Forelimb muscle (tissue), 1 donor: ENCODE measurements at places on chromosomes 16 and 17. TPM values are rescaled to one million over a fixed set of nuclear protein-coding genes. Genes with fewer than 3 reads are reported as not detected.
A peak's percentile ranks its signal among the peaks of the same experiment; 100 is the strongest.

ASIC2 gene
- polyA plus RNA-seq: 0.32 TPM

FNDC8 gene
- polyA plus RNA-seq: 0.11 TPM

TNS4 gene
- not detected for polyA plus RNA-seq

NAA38 gene
- 54.2 TPM for polyA plus RNA-seq

KRTAP4-3 gene
- polyA plus RNA-seq: not detected

GRB7 gene
- 0.51 TPM for polyA plus RNA-seq

SLFN13 gene
- polyA plus RNA-seq: 4.3 TPM

PYCARD gene
- polyA plus RNA-seq: 4.8 TPM

BIRC5 gene
- polyA plus RNA-seq: 12.2 TPM

SLC6A2 gene
- 2.1 TPM for polyA plus RNA-seq

FOXJ1 gene
- polyA plus RNA-seq: 0.05 TPM

- no peak for DNase-seq
Observed at GRCh38 chr16:4747906-4748681, 13.8 kb downstream of the DNAAF8 start.

DNA sequence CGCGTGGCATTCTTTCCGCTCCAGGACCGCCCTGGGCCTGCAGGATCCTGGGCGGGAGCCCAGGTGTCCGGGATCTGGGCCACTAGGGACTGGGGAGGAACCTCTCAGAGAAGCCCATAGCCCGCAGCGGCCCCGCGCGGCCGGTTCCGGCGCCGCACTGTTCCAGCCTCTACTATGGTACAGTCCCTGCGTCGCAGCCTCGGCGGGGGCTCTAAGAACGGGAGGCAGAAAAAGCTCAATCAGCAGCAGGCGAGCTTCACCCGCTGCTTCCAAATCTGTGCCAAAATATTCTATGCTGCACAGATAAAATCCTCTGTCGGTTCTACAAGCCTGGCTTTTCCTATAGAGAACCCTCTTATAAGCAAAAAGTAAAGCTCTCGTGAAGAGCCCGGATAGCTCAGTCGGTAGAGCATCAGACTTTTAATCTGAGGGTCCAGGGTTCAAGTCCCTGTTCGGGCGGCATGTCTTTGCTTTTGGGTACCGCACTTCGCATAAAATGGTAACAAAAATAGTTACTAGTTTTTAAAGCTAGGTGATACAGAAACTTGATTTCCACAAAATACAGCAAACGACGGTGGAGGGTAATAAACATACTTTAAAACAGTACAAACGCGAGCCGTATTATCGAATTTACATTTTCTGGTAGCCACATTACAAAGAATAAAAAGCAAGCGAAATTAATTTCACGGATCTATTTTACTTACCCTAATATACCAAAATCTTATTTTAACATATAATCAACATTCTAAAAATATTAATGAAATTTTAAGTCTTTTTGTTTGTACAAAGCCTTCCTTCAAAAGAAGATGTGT is 661 bp upstream of the ALOXE3 start:
- no peak for DNase-seq

DNA sequence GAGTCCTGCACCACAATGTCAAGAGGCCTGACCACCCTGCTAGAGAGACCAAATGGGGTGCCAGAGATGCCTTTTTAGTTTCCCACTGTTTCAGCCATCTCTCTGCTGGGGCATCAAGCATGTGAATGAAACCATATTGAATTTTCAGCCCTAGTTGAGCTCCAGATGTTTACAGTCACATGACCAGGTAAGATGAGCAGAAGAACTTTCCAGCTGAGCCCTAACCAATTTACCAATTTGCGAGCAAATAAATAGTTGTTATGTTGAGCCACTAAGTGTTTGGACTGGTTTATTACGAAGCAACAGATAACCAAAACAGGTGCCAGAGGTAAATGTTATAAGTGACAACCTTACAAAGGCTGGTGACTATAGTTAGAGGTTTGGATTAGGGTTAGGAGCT is 209.1 kb upstream of the CCL2 start:
- DNase-seq: no peak

- no peak for DNase-seq
Observed at GRCh38 chr16:8874388-8874787, 5.6 kb upstream of the CARHSP1 start.

DNA sequence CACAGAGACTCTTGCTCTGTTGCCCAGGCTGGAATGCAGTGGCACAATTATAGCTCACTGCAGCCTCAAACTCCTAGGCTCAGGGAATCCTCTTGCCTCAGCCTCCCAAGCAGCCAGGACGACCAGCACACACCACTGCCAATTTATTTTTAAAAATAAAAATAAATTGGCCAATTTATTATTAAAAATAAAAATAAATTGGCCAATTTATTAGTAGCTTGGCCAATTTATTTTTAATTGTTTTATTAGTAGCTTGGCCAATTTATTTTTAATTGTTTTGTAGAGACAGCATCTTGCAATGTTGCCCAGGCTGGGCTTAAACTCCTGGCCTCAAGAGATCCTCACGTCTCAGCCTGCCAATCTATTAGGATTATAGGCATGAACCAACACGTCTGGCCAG is 184.3 kb downstream of the FTO start:
- DNase-seq: no peak

GRCh38 chr16:56134790-56135189 is 56.5 kb upstream of the GNAO1 start:
- DNase-seq: no peak

- DNase-seq: no peak
Observed at GRCh38 chr17:20999044-20999573, 43.7 kb downstream of the USP22 start.

- DNase-seq: no peak
Observed at GRCh38 chr16:72983241-72983640, 64.7 kb downstream of the ZFHX3 start.

DNA sequence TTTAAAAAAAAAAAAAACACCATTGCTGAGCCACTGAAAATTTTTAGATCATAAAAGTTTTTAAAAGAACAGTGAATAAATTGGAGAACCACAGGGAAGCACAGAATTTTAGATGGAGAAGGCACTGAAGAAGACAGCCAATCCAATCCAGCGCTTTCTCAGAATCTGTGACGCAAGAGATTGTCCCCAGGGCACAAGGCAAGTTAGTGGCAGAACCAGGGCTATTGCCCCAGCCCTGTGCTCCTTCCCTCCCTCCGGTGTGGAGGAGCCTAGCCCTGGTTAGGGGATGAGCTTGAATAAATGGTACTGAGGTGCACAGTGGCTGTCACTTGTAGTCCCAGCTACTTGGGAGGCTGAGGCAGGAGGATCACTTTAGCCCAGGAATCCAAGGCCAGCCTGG is 108.3 kb downstream of the ZNF423 start:
- DNase-seq: no peak

- no peak for DNase-seq
Observed at GRCh38 chr16:53131363-53132071, 76.7 kb downstream of the CHD9 start.

GRCh38 chr17:20072692-20072992 is 63.5 kb downstream of the SPECC1 start:
- DNase-seq: no peak

DNA sequence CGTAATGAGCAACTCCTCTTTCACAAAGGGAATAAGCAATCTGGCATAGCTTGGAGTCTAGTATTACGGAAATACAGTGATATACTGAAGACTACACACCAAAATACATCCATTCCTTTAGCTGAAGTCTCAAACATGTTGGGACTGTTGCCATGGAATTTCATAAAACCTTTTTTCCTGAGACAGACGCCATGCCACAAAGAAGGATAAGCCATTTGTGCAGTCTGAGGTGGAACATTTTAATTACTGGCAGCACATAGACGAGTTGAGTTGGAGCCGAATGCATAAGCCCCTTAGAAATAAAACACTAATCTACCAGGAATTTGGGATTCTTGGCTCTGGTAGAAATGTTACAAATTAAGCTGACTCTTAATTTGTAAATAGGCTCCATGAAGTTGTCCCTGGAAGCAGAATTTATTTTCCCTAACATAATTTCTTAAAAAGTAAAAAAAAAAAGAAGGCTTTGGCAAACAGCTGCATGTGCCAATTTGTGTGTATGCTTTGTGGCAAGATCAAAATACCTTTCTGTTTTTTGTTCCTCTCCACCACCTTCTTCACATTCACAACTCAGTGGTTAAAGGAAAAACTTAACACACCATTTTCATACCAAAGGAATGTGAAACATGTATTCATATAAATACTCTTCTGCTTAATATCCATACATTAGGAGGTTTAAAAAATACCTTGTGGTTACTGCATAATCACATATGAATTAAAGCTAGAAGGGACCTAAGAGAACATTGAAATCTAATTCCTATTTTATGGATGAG is 25.5 kb downstream of the GRB7 start:
- DNase-seq: no peak

DNA sequence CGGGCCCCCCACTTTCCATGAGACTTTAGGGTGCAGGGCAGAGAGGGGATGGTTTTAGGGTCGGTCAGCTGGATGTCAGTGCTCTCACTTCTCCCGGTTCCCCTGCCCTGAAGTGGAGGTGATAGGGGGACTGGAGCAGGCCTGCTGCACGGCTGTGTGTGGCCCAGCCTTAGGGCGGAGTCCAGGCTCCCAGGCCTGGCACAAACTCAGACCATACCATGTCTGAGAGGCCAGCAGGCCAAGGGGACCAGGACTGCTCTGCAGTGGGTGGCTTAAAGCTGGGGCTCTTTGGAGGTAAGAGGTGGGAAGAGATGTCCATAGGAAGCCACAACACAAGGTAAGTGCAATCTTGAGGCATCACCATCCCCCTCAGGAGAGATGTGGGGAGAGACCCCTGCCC is 8.3 kb downstream of the TFAP4 start:
- no peak for DNase-seq

DNA sequence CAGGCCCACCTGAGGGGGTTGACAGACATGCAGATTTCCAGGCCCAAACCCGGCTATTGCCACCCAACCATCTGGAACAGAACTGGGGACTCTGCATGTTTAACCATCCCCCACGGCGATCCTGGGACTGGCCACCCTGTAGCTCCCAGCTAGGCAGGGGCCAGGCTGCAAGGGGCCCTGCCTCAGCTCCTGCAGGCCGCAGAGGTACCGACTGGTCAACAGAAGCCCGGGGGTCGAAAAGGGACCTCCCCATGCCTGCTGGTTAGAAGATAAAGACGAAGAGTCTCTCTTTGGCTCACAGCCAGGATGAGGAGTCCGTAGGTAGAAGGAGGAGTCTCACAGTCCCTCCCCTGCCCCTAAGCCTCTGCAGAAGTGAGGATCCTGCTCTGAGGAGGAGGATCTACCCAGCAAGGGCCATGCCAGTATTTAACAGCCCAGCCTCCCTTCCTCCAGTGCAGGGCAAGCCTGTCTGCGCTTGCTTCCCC is 223.4 kb upstream of the TNRC6C start:
- peak; percentile 5 for DNase-seq

- DNase-seq: no peak
Observed at GRCh38 chr17:76435751-76436150, 17.2 kb downstream of the UBE2O start.

GRCh38 chr17:41734949-41735313 is 488 bp upstream of the HAP1 start:
- DNase-seq: no peak

DNA sequence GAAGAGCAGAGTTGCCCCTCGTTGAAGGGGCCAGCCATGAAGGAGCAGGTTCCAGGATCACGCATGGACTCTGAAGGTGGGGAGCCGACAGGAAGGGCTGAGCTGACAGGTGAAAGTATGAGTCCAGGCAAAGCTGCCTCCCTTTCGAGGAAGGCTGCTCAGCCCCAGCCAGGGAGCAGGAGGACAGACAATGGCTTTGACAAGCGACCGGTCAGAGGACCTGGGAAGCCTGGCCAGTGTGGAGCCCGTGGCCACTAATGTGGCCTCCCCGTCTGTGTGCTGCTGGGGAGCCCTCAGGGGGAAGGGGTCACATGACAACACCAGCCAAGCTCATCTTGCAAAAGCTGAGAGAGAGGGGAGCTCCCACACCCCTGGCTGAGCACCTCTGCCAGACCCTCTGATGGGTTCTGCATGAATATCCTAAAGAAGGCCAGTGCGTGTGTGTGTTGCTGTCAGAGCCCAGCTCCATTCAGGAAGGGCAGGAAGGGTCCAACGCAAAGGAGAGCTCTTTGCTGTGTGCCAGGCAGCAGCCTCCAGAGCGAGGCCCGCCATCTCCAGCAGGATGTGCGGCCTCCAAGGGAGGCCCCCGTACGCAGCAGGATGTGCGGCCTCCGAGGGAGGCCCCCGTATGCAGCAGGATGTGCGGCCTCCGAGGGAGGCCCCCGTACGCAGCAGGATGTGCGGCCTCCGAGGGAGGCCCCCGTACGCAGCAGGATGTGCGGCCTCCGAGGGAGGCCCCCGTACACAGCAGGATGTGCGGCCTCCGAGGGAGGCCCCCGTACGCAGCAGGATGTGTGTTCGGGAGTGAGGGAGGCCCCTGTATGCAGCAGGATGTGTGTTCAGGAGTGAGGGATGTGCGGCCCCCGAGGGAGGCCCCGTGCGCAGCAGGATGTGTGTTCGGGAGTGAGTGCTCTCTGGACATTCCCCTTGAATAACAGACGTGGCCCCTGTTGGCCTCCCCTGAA is 102.1 kb upstream of the CHMP6 start:
- DNase-seq: no peak

DNA sequence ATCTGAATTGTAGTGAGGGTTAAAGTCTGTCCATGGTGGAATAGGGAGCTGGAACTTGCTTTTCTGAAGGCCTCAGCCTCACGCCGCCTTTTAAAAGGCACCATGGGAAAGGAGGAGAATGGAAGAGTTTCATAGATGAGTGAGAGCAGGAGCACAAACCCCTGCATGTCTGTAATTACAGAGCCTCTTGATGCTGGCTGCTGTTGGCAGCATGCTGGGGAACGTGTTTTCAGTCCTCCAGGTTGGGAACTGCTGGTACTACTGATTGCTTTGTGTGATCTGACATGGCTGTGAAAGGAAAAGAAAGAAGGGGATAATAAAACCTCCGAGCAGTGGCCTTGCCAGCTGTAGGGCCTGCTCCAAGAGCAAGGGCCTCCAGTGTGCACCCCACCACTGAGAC is 16.8 kb upstream of the DYNLL2 start:
- no peak for DNase-seq

GRCh38 chr17:41736983-41737679 is 2.7 kb upstream of the HAP1 start:
- no peak for DNase-seq

- no peak for DNase-seq
Observed at GRCh38 chr17:12422651-12423050, 243.0 kb upstream of the MYOCD start.

GRCh38 chr17:31231852-31232251 is 65.2 kb downstream of the OMG start:
- no peak for DNase-seq

DNA sequence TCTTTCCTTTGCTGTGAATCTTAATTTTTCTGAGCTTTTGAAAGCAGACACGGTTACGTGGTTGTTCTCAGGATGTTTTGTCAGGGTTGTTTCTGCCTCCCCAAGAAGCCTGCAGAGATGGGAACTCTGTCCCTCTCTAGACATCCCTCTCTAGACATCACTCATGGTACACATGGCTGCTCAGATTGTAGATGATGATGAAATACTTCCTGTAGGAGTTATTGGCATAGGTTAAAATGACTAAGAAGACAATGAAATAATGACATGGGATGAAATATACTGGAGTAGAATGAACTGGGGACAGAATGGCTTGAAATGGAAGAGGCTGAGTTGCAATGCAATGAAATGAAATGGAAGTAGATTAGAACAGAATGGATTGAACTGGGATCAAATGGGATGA is 253.4 kb downstream of the SHISA9 start:
- DNase-seq: no peak
